ENCODE measurements at places on chromosomes 3 and 15.
A peak's percentile ranks its signal among the peaks of the same experiment; 100 is the strongest.

DNA sequence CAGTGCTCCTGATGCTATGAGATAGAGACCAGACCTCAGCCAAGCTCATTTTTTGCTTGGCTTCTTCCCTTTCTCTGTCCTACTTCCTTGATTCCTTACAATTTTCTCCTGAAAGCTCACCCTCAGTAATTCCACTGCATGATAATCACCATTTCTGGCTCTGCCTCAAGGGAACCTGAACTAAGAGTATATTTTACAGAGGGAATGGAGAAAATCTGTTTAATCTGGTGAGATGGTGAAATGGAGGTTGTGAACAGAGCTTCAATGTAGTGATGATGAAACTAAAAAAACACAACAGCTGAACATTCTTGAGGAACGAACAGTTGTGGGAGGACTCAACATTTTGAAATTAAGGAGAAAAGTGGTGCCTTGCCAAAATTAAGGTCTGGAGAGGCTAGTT lies 16.3 kb downstream of the HHLA2 start:
- DNase-seq, result no peak

GRCh38 chr3:114216186-114216970 lies 21.0 kb downstream of the ZNF80 start:
- no peak for DNase-seq

GRCh38 chr3:64505419-64505818 lies 182.4 kb downstream of the ADAMTS9 start:
- no peak for DNase-seq

DNA sequence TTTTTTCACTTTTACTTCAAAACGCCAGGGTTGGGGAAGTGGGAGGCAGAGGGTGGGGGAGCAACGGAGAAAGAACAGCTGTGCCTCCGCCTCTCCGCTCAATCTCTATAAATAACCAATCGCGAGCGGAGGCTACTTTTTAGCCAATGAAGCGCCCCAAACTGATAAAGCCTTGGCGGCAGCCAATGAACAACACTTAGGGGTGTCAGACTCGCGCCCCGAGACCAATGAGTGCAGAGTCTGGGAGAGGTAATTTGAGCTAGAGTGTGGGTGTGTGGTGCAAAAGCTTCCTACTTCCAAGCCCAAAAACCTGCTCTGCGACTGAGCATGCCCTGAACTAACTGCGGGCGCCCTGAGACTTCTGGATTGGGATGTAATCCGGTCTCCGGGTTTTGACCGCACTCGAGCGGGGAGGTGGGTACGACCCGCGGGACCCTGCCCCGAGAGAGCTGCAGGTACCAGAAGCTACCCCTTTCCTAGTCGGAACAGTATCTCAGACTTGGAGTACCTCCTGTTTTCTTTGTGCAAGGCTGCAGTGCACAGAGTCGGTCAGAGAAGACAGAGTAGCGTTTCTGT lies 800 bp upstream of the RAP2B start:
- peak; percentile 96 for DNase-seq

DNA sequence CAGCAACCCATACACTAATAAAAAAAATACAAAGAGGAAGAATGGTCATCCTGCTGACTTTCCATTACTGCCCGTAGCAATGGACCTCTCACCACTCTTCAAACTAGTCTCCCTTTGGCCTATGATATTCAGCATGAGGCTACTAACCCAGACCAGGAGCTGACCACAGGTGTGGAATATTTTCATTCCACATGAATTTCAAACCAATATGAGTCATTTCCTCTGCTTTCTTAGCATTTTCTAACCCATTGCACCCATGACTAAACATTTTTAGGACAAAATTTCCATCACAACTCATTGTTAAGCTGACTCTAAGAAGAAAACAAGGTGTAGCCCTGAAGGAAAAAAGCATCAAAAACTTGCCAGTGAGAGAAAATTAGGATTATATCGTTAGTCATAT lies 34.0 kb upstream of the ZPLD1 start:
- no peak for DNase-seq

Data from activated naive CD4-positive, alpha-beta T cell treated with anti-CD3 and anti-CD28 coated beads for 36 hours (primary cell).